Activated naive CD4-positive, alpha-beta T cell (primary cell): ENCODE measurements at places on chromosomes 13 and 19.

DNA sequence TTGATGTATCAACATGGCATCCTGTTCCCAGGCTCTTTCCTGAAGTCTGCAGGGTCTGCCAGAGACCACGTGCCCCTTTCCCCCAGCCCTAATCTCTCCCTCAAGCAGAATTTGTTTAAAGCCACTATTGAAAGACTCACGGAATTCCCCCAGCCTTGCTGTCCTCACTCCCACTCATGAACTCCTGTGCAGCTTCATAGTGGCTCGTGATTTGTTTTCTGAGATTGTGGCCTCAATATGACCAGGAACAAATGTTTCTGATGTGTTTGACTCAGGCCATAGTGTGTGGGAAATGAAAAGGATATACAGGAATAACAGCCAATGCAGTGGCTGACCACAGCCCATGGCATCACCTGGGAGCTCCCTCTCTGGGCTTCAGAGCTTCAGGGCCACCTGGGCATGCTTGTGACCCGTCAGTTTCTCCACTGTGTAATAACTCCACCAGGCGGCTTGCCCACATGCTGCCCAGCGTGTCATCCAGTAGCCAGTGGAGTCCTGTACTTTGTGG, 8.1 kb upstream of the SERPINE3 start:
- DNase-seq: no peak

GRCh38 chr13:103523858-103524257, 457.6 kb upstream of the SLC10A2 start:
- no peak for DNase-seq

GRCh38 chr13:31314961-31315360, 115.2 kb downstream of the B3GLCT start:
- no peak for DNase-seq

- DNase-seq: no peak
These were observed 197.2 kb downstream of the NUFIP1 start for GRCh38 chr13:44792096-44792495.

GRCh38 chr19:4380254-4380727, 20.1 kb downstream of the SH3GL1 start:
- DNase-seq: no peak

DNA sequence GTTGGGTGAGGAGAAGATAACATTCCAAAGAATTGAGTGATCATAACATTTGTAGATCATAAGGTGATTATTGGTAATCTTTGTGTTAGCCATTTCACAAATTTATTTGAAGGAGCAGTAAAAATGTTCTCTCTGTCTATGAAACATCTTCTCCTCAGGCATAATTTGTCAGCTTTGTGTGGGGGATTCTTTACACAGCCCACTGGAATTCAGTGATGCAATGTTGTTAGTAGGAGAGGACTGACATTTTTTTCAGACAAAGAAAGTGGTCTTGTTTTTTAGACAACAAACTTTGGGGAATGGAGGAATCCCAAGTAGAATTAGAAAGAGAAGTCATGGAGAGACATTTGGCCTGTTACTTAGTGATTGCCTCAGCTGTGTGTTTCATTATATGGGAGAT, 100.3 kb downstream of the ITGBL1 start:
- DNase-seq: no peak

DNA sequence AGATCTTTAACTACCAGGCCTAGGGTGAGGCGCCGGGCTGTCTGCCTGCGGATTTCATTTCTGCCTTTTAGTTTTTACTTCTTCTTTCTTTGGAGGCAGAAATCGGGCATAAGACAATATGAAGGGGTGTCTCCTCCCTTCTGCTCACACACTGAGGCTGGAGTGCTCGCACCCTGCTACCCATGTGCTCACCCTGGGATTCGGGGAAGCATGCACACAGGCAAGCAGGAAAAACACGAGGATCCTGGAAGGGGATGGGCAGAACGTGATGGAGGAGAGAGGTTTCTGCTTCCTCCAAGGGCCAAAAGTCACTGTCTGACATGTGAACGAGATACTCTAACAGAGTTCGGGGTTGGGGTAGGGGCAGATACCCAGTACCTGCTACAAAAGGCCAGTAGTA, 28.4 kb downstream of the ZNF823 start:
- no peak for DNase-seq

GRCh38 chr19:12796146-12797071, 5.1 kb downstream of the JUNB start:
- peak; percentile 43 for DNase-seq

- DNase-seq: peak; percentile 28
These were observed 4.4 kb downstream of the FUZ start for GRCh38 chr19:49808711-49809159.

GRCh38 chr13:90177512-90177911, 1170.0 kb upstream of the MIR17HG start:
- no peak for DNase-seq

GRCh38 chr13:111494641-111495040, 174.2 kb downstream of the TEX29 start:
- no peak for DNase-seq

GRCh38 chr19:38496603-38497487, 63.4 kb downstream of the RYR1 start:
- DNase-seq: no peak

- no peak for DNase-seq
These were observed 40.7 kb downstream of the PCCA start for GRCh38 chr13:100129605-100130004.

- DNase-seq: peak; percentile 4
These were observed 34.4 kb downstream of the CCDC70 start for GRCh38 chr13:51895906-51896888.

DNA sequence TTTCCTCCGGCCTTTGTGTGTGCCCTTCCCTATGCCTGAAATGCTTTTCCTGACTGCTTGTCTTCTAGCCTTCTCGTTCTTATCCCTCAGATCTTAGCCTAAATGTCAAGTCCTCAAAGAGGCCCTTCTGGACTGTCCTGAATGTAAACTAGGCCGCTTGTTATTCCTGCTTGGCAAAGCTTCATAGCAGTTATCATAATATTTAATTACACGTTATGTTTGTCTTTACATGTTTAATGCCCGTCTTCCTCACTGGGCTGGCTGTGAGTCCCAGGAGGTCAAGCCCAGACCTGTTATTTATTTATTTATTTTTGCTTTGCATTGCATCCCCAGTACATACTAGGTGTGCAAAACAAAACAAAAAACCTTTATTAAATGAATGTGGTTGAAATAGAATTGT, 62.7 kb downstream of the SIPA1L3 start:
- DNase-seq: no peak

DNA sequence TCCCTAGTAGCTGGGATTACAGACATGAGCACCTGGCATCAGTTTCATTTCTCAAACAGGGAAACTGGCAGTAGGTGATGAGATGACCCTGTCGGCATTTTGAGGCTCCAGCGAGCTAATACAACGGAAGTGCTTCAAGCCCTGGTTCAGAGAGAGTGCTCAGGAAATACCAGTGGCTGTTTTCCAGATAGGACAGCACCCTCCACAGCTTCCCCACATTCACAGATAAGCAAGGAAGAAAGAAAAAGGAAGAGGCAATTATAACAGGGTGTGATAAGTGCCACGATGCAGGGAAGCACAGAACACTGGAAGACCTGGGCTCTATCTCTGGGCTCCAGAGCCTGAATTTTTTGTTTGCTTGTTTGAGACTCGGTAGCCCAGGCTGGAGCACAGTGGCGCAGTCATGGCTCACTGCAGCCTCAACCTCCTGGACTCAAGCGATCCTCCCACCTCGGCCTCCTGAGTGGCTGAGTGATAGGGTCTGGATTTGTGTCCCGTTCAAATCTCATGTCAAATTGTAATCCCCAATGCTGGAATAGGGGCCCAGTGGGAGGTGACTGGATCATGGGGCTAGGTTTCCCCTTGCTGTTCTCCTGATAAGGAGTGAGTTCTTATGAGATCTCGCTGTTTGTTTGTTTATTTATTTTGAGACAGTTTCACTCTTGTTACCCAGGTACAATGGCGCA, 43.5 kb downstream of the PIN1 start:
- DNase-seq: no peak

- DNase-seq: no peak
These were observed 36.2 kb downstream of the KDM4B start for GRCh38 chr19:5005096-5005495.

GRCh38 chr13:75929076-75929475, 292.9 kb downstream of the LMO7 start:
- no peak for DNase-seq

GRCh38 chr19:6020972-6021805, 43.2 kb upstream of the RANBP3 start:
- DNase-seq: no peak

DNA sequence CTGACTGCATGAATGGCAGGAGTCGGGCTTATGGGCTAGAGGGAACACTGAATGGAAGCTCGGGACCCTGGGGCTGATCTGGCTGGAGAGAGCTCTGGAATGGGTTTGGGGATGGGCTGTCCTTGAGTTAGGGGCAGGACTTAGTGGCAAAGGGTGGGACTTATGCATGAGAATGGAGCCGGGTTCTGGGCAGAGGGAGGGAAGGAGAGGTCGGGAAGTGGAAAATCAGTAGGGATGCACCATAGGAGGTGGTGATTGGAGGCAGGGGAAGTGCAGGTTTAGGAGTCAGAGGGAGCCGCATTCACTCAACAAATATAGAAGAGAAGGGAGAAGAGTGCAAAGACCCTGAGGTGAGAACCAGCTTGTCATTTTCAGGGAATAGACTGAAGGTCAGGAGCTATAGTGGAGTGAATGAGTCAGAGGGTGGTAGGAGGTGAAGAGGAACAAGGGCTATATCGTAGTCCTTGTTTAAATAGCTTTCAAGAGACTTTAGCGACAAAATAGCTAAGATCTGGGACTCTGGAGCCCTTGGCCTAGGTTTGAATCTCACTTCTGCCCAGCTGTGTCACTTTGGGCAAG, 748 bp downstream of the RAB4B start:
- DNase-seq: no peak

DNA sequence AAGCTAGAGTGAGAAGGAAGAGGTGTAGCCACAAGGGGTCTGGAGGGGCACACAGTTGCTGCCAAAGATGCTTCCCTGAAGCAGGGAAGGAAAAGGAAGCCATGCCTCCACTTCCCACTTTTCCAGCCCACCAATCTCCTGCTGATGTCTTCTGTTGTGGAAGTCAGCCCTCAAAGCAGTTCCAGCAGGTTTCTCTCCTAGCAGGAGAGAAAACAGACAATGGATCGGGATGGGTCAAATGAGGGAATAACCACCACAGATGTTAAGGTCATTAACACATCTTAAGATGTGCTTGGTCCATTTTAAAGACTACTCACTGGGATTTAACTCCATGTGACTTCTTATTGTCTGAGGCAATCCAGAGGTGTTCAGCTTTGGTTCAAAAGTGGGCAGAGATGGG, 284.1 kb upstream of the SOX21 start:
- no peak for DNase-seq

- no peak for DNase-seq
These were observed 101.2 kb upstream of the SCEL start for GRCh38 chr13:77434289-77434688.

GRCh38 chr13:29925457-29926097, 75.2 kb upstream of the UBL3 start:
- no peak for DNase-seq

GRCh38 chr19:40831502-40832430, 18.5 kb downstream of the CYP2A6 start:
- no peak for DNase-seq
